Activated CD8-positive, alpha-beta memory T cell treated with anti-CD3 and anti-CD28 coated beads, Interleukin-2, amount 50 U/mL, for 4 hours (primary cell): ENCODE measurements at places on chromosomes 4 and X.

DNA sequence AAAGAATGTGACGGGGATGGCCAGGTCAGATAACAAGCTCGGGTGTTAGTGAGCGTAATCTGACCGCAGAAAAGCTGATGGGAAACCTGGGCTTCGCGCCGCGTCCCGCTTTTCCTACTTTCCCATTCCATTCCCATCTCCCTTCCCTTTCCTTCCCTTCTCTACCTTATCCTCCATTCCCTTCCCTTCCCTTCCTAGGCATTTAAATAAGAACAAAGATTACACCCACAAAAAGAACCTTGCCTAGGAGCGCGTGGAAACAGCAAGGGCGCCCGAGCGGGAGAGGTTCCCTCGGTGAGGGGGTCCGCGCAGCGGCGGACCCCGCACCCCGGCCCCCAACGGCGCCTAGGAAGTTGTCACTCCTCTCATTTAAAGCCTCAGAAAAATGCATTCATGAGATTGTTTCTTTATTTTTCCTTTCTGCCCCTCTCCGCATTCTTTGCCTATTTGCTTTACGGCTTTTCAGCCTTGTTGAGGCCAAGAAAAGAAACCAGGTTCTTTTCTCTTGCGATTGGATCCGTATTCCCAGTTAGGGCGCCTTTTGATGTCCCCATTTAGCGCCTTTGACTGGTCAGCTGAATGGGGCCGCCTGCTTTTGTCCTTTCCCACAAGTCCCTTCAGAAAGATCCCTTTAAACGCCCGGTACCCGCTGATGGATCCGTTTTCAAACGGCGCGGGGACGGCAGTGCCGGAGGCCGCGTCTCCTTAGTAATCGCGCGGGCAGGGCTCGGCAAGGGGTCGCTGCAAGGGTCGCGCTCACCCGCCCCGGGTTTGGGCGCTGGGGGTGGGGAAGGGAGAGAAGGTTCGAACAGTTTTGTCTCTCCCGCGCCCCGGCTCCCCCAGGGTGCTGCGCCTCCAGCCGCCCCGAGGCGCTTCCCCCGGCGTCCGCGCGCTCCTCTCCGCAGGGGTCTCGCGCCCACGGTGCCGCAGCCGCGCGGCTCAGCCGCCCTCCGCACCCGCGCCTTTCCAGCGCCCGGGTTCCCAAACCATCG, 54.1 kb upstream of the TMEM33 start:
- DNase-seq = no peak

DNA sequence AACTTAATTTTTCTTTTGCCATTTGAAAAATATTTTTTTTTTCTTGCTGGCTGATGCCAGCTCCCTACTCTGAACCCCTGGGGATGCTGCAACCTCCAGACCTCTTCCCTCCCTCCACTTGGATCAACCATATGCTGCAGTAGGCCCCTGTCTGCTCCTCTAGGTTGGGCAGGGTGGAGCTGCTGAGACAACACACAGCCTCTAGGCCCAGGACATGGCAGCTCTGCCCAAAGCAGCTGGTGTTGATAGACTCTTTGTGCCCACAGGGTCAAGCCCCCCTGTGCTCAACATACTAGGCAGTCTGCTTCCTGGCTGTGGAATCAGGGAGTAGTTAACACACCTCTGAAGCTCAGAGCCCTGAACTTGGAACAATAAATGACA, 19.9 kb upstream of the CLNK start:
- DNase-seq = no peak

- DNase-seq = no peak
Observed at GRCh38 chrX:17187136-17187756, 187.8 kb upstream of the NHS start.

DNA sequence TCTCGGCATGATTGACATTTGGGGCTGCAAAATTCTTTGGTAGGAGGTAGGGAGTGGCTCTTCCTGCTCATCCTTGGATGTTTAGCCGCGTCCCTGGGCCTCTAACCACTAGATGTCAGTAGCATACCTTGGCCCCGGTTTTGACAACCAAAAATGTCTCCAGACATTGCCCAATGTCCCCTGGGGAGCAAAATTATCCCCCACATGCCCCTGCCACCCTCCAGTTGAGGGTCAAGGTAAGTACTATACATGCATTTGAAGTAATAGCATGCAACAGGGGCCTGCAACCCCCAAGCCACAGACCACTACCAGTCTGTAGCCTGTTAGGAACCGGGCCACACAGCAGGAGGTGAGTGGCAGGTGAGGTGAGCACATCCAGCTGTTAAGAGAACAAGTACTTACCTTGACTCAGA, 17.6 kb upstream of the KIAA1210 start:
- no peak for DNase-seq

DNA sequence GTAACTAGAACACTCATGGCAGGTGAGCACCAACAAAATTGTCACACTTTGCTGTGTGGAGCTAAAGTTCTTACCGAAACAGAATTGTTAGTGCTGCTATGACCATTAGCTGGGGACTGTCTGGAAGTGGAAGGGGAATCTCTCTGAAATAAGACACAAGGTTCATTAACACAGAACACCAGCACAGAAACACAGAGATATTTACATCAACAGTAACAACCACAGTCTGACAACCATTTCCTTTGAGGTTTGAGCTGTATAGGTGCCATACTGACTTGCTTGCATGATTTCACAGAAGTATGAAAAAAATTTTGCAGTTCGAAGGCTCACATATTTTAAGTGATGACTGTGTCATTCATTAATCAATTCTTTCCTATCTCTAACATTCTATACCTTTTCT, 109.8 kb downstream of the NYX start:
- DNase-seq = no peak

DNA sequence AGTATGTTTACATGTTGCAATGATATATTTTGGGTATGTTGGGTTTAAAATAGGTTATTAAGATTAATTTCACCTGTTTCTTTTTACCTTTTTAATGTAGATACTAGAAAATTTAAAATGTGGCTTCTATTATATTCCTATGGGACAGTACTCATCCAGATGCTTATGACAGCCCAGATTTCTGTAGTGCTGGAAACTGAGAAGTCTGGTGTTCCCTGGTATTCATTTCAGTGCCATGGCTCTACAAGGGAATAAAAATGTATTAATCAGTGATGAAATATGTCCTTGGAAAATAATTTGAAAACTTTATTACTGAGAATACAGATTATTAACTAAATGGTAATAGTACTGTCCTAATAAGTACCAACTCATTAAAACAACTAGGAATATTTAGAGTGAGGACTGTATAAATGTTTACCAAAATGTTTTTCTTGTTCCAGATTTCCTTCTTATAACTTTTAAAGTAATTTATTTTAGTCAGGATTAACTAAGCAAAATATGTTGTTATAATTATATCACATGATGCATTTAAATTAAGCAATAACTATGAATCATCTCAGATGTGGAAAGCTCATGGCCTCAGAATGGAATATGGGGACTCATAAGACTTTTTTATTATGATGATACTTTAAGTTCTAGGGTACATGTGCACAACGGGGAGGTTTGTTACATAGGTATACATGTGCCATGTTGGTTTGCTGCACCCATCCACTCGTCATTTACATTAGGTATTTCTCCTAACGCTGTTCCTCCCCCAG, 25.3 kb downstream of the ARHGAP24 start:
- DNase-seq = no peak

DNA sequence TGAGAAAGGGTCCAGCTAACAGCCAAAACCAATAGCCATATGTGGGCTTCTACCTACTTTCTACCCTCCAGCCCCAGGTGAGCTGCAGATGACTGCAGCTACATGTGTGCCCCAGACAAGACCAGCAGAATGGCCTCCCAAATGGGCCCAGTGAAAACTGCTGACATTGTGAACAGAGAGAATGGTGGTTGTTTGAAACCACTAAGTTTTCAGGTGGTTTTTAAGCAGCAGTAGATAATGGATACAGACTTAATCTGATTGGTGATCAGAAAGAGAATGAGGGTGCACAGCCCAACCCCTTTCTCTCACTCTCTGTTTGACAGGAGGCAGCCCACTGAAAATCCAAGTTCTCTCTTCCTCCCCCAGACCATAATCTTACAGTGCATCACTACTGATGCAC, 42.5 kb upstream of the BBS12 start:
- DNase-seq = no peak

DNA sequence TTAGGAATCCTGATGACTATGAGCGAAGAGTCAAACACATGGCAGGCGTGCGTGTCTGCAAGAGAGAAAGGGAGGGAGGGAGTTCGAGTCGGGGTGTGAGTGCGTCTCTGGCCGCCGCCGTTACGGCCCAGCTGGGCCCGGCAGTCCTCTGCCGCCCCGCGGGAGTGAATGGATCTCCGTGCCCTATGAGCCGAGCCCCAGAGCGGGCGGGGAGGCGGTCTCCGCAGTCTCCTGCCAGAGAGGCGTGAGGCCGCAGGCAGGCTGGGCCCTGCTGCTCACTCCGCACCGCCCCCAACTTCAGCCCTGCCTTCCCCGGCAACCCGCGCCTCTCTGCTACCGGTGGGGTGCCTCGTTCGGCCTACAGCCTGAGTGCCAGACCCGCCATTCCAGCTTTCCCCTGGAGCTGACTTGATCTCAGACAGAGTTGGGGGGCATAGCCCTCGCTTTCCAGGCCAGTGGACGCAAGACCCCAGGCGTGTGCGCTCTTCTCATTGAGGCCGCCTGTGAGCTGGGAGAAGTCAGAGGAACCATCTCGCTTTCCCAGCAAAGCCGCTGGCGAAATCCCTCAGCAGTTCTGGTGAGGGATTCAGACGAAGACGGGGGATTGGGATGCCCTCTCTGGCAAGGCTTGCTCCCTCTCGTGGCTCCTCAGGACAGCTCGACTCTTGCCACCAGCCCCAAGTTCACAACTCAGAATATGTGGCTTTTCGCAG, 1.4 kb downstream of the SLC16A2 start:
- DNase-seq = peak; percentile 16

DNA sequence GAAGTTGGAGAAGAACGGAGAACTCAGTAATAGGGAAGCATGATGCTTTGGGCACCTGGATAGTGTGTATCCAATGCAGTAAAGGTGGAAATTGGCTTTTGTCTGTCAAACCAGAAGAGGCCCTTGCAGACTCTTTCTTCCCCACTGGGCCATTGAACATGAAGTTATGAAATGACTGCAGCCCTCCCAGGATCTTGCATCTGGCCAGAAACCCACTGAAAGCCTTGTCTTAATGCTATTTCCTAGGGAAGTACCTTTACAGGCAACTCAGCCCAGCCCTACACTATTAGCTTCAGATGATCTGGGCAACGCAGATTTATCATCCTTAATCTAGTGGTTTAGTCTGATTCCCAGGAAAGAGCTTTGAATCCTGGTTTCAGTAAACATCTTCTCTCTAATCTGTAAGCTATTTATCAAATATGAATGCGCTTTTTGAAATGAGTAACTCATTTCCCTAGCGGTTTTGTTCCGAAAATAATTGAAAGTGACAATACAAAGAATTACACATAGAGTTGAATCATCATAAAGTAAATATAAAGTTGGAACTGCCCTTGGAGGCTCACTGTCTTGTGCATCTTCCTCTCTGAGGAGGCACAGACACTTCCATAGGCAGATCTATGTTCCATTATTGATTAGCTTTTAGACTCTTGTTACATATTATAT, 464.1 kb downstream of the IDS start:
- no peak for DNase-seq

GRCh38 chr4:141548791-141549190, 87.6 kb upstream of the IL15 start:
- DNase-seq = no peak

GRCh38 chrX:6024204-6024603, 204.5 kb downstream of the NLGN4X start:
- DNase-seq = no peak

DNA sequence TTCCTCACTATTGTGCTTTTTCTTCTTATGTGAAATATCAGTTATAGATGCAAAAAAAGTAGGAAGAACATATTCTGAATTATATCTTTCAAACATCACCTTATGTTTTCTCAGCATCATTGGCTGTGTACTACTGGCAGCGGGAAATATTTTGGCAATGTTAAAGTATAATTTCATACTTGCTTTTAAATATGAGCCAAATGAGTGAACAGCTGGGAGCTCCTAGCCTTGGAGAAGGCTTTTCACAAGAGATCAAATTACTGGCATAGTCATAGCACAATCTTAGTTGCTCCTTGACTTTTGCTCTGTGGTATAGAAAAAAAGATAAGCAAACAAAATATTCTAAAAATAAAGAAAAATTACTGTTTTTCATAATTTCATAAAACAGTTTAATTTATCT, 1575.8 kb upstream of the PABPC4L start:
- no peak for DNase-seq

- no peak for DNase-seq
Observed at GRCh38 chr4:5124876-5125275, 73.6 kb downstream of the STK32B start.

DNA sequence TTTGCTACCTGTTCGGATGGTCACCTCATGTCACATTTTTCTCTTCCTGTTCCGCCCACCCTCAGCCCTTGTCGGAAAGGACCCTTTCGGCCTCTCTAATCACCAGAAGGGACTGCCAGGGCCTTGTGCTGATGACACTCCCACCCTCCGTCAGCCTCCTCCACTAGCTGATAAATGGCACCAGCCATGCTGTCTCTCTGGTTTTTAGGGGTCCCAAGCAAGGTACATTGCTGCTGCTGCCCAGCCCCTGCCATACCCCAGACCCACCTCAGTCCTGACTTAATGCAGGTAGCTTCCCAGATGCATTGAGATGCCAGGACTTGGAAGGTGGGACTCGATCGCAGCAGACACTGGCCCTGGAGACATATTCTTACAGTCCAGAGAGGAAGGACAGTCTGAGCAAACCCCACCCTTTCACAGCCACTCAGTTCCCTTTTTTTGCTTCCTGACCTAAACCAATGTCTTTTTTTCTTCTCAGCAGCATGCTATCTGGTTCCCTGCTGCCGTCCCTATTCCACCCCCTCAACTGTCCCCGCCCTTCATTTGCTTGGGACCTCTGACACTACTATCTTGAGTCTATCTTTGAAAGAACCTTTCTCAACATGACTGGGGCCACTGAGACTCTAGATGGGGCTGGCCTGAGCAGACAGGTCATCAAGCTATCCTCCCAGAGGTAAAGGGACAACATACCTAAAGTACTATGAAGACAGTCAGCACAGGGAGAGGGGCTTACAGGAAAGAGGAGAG, at the start of gene BTK:
BTK (minus strand) TSS at position 397 of the 747 bp plus-strand sequence. CDS start 10,907 bp downstream, outside the sequence.
- DNase-seq = no peak

DNA sequence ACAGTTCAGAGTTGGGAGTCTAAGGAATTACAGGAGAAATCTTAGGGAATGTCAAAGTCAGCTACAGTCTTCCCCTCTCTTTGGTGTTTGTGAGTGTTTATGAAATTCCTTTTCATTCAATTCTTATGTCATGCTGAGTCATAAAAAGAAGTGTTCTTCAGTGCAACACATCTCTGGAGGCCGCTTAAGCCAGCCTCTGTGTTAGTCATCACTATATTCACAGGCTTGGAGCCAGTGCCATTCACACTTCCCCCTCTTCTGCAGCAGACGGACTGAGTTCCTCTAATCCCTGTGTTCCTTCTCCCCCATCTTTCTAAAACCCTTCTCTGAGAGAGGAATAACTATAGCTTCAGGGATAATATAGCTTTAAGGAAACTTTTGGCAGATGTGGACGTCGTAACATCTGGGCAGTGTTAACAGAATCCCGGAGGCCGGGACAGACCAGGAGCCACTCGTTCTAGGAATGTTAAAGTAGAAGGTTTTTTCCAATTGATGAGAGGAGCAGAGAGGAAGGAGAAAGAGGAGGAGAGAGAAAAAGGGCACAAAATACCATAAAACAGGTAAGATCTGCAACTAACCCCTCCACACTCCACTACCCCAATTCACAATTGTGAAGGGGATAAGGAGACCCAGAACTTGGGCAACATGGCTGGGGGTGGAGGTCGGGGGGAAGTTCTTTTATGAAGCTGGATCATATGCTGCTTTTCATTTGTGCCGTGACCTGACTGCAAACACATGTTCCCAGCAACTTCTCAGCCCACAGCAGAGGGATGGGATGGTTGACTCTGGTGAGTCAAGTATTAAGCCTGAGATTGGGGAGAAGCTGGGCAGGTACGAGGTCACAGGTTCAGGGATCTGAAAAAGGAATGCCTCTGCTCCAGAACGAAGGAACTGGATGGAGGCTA, at the start of gene SRPX2:
SRPX2 (plus strand) TSS at position 244 of the 905 bp plus-strand sequence. CDS start 2,124 bp downstream, outside the sequence.
- no peak for DNase-seq
